ENCODE measurements at places on chromosomes 4 and X.
A peak's percentile ranks its signal among the peaks of the same experiment; 100 is the strongest.

GRCh38 chr4:99404595-99405287, 30.4 kb downstream of the ADH7 start:
- DNase-seq: no peak

DNA sequence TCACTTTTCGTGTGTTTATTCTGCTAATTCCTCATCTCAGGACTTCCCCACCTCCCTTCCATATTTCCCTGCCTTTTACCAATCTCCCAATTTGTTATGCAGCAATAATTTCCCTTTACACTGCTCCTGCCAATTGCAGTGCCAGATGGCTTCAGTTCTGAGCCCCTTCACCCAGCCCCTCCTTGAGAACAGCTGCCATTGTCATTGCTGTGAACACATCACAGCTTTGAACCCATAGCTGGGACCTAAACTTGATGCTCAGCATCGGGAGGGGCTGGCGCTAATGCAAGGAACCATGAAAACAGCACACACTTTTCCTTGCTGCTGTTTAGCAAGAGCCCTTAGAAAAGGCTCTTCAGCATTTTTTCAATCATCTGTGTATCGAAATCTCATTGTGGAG, 104.9 kb downstream of the ALPK1 start:
- DNase-seq: no peak

DNA sequence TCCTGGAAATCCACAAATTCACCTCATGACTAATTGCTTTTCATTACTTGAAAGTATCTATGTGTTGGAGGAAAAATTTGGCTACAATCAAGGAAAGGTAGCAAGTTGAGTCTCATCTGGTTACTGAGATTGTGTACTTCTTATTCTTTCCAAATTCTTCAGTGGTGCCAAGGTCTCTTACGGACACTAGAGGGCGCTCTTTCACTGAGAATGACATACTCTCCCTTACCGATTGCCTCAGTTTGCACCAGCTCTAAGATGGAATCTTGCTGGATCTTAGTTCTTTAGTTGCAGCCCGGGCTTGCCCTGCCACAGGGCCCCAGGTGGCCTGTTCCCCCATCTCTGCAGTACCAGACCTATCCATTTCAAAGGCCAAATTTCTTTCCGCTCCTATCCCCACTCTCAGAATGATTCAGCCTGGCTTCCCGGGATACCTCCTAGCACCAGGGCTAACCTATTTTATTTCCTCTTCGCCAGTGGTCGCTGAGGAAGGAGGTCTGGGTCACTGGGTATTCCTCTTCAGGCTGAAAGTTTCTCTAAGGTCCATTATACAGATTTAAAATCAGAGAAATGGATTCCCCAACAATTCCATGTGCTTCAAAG, 24.6 kb upstream of the GPR50 start:
- DNase-seq: peak; percentile 43

- DNase-seq: peak; percentile 52
Observed at GRCh38 chr4:56129431-56129861, 180.7 kb downstream of the CEP135 start.

DNA sequence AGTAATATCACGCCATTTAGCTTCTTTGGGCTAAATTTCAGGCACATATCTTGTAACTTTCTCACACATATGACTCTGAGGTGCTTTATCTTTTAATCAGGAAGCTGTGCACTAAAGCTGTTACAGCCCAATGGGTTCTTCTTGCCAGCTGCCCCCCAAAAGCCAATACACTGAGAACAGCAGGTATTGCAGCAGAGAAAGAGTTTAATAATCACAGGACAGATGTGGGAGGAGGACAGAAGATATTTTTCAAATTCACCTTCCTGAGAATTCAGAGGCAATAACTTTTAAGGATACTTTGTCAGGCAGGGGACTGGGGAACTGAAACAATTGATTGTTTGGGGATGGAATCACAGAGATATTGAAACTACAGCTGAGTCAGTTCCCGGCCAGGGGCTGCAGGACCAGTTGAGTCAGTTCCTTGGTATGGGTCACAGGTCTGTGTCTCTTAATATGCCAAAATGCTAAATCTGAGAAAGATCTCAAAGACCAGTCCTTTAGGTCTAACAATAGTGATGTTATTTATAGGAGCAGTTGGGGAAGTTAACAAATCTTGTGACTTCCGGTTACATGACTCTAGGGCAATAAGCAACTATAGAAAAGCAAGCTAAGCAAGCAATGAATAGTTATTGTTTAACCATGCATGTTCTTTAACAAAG, 28.1 kb downstream of the DDIT4L start:
- no peak for DNase-seq

DNA sequence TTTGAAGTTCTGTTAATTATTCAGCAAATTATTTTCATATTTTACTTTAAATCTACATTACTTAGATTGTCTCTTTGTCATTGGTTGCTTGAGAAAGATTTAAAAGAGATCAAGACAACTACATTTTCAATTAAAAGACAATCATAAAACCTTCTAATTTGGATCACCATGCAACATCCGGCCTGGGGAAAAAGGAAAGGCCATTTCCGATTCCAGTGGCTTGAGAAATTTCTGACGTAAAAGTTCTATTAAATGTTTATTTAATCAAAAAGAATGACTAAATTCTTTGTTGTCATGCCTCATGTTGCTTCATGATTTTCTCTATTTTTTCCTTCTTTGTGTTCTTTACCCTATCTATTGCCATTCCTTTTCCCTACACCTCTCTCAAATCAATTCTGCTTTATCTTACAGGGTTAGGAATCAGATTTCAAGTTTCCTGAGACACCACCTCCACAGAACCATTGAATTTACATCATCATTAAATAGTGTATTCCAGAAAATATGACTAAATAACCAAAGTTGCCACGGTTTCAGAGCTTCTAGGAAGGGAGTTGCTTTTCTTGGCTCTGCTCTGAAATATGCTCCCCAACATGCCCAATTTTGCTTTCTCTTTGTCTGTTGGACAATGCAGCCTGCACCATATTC, 124.6 kb upstream of the ACSL4 start:
- DNase-seq: no peak

GRCh38 chr4:128782875-128783614, 26.5 kb upstream of the JADE1 start:
- no peak for DNase-seq

DNA sequence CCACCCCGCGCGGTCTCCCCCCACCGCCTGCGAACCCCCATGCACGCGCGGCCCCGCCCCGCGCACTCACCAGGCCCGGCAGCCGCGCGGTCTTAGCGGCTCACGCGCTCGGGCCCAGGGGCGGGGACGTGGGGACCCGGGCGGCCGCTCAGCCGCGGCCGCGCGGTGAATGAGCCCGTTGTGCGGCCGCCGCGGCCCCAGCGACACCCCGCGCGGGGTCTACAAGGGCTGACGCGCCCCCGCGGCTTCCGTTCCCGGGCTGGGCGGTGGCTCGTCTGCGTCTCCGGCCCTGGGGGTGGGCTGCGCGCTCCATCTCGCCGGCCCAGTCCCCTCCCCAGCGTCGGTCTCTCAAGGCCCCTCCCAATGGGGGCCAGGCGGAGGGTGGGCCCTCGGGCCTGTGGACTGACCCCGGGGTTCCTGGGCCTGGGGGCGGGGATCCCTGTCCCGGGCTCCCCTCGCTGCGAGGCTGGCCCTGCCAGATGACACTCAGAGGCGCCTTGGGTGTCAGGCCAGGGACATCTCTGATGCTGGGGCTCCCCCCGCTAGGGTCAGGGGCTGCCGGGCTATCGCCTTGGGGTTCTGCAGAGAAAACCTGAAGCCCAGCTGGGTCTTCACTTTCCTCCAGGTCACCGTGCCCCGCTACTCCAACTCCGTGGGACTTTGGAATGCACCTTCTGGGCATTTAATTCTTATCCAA, 4.3 kb upstream of the SLC26A1 start:
- DNase-seq: no peak

- peak; percentile 19 for DNase-seq
Observed at GRCh38 chrX:10636337-10636736, 16.0 kb upstream of the MID1 start.

- DNase-seq: no peak
Observed at GRCh38 chr4:2080429-2081300, 21.5 kb downstream of the NAT8L start.

DNA sequence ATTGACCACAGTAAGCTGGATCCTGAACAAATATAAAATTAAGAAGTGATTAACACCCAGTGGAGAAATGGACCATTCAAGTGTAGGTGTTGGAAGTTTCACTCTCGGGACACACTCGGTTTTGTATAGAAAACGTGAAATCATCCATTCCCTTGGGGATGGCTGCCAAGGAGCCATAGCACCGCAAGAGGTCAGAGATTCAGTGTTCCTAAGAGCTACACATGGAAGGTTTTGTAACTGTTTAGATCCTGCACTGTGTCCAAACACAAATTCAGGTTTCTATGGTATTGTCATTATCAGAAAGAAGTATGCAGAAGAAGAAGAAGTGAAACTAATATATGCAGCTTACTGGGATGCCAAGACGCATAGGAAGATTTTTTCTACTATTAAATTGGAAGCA, 281.0 kb downstream of the LDB2 start:
- DNase-seq: no peak

GRCh38 chr4:60897415-60897814, 302.7 kb upstream of the ADGRL3 start:
- peak; percentile 52 for DNase-seq

- no peak for DNase-seq
Observed at GRCh38 chr4:110033355-110034025, 120.8 kb downstream of the EGF start.

- DNase-seq: no peak
Observed at GRCh38 chrX:12595720-12596119, 195.5 kb upstream of the PRPS2 start.

- no peak for DNase-seq
Observed at GRCh38 chrX:21683941-21684340, 25.8 kb upstream of the KLHL34 start.

DNA sequence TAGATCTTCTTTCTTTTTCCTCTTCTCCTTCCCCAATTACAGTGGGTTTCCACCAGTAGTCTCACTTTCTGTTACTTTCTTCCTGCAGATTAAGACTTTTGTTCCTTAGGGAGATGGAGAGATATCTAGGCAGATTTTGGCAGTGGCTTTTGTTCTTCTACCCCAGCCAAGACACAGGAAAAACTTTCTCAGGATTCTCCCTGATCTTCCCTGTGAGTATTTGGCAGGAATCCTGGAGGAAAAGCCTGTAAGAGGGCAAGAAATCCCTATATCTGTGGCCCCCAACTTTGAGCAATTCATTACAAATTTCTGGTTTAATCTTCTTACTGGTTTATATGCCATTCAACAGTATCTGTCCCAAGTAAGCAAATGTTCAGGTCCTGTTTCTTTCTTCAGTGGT, 21.9 kb downstream of the SLC9A7 start:
- no peak for DNase-seq

DNA sequence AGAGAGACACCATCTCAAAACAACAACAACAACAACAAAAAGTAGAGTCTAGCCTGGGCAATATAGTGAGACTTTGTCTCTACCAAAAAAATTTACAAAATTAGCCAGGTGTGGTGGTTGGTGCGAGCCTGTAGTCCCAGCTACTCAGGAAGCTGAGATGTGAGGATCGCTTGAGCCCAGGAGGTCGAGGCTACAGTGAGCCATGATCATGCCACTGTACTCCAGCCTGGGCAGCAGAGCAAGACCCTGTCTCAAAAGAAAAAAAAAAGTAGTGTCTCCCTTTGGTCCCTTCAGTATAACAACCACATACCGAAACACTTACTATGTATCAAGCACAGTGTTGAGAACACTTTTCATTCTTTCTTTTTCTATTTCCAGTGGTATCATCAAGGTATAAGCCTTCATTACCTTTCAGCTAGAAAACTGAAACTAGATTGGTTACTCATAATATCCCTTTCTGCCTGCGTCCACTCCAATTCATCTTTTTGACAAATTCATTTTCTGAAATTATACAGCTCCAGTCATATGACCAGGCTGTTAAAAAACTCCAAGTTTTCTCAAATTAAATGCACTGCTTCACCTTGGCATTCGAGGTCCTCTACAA, 54.1 kb downstream of the RPS6KA3 start:
- no peak for DNase-seq

- no peak for DNase-seq
Observed at GRCh38 chr4:78154972-78155590, 98.0 kb downstream of the FRAS1 start.

DNA sequence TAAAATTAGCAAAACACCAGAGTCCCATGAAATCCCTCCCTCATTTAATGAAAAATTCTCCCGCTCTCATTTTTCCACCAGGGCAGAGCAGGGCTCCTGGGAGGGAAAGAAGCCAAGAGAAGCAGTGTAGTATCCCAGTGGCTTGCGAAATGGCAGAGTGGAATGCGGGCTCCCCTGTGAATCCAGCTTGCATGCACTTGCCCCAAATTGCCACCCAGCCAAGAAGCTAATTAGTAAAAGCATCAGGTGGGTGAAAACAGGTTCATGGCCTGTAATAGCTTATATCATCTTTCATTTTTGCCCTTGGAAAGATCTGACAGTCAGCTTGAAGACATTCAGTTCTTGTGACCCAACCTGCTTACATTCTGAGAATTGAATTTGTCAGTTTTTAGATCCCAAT, 10.1 kb downstream of the AMOT start:
- DNase-seq: no peak

- no peak for DNase-seq
Observed at GRCh38 chr4:17702641-17703040, 78.8 kb downstream of the FAM184B start.

- DNase-seq: no peak
Observed at GRCh38 chr4:66430856-66431255, 760.6 kb upstream of the EPHA5 start.

DNA sequence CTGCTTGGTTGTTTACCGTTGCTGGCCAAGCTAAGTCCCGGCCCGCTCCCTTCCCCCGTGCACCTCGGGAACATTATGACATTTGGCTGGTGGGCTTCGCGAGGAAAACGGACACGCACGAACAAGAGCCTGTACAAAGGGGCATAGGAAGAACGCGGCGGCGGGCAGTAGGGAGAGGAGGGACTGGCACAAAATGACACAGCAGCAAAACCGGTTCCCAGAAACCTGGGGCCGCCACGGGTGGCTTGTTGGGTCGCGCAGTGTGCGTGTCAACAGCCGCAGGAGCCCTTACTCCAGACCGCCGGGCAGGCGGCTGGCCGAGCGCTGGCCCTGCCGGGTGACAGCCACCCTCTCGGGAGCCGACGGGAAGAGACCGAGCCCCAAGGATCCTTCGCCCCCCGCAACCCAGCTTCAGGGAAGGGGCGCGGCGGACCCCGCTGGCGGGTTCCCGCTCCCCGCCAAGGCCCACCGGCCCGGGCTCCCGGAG, 1.6 kb upstream of the LIN54 start:
- peak; percentile 29 for DNase-seq

Data from NCI-H510A treated with DMSO at 0.1 percent for 48 hours (cell line).